KBM-7 (cell line): ENCODE measurements at places on chromosomes 5 and 9.
A peak's percentile ranks its signal among the peaks of the same experiment; 100 is the strongest.

- DNase-seq = no peak
These were observed 257.8 kb downstream of the PLK2 start for GRCh38 chr5:58201922-58202648.

- no peak for DNase-seq
These were observed 48.0 kb downstream of the LMX1B start for GRCh38 chr9:126661521-126662251.

DNA sequence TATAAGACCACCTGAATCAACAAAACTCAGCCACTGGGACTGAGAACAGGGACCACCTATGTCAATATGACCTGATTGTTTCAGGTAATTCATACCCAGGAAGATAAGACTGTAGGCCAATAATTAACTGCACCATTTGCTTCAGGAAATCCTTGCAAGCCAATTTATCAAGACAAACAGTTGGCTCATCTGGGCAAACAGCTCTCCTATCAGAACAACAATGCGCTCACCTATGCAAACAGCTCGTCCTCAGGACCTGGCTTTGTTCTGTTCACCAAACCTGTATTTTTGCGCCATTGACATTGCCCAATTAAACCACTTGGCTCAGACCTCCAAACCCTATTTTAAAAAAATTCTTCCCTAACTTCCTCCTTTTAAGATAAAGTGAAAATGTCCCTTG, 92.3 kb upstream of the MARCHF11 start:
- DNase-seq = peak; percentile 0

DNA sequence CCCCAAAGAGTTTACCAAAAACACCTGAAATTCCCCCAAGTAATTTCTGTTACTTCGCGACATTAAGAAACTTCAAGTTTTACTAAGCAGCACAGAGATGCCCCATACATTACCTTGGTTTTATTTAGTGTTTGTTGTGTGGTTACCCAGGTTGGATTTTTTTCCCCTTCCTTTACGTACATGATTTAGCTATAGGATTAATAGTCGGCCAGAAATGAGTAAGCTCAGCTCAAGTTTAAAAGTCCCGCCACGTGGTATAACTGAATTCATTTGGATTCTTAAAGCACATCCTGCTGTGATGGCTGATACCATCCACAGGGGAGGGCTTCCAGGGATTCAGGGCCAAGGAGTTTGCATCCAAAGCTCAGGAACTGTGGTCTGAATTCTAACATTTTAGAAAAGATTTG, 75.9 kb downstream of the DAP start:
- DNase-seq = no peak

- DNase-seq = peak; percentile 61
These were observed 833 bp downstream of the GAS1 start for GRCh38 chr9:86946201-86947145.

- no peak for DNase-seq
These were observed 6.5 kb downstream of the CYSTM1 start for GRCh38 chr5:140181525-140181924.

GRCh38 chr5:50694027-50694590, 27.7 kb downstream of the PARP8 start:
- no peak for DNase-seq

DNA sequence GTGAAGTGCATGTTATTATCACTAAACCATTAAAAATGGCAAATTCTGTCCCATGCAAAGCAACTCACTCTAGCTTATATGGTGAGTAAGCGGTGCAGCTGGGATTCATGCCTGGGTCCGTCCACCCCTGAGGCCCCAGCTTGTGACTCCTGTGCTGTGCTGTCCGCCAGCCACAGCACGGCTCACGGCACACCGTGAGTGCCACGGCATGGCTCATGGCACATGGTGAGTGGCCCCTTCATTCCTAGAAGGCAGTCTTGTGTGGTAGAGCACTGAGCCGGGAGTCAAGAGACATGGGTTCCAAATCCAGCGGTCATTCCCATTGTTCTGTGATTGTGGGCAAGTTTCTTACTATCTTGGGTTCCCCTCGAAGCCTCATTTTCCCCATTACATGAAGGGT, 18.8 kb downstream of the RGS3 start:
- DNase-seq = no peak
